ENCODE measurements at places on chromosomes 3 and 15. TPM values are rescaled to one million over a fixed set of nuclear protein-coding genes. Genes with fewer than 3 reads are reported as not detected.

DNA sequence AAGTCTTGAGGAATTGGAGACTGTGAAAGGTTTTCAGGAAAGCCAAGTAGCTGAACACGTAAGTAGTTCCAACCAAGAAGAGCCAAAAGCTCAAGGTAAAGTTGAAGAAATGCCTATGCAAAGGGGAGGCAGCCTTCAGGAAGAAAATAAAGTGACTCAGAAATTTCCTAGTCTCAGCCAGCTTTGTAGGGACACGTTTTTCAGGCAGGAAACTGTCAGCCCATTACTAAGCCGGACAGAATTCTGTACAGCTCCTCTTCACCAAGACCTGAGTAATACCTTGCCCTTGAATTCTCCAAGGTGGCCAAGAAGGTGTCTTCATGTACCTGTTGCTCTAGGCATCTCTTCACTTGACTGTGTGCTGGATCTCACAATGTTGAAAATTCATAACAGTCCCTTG, 48.6 kb downstream of the CDAN1 start:
- DNase-seq = no peak

- no peak for DNase-seq
Measured at GRCh38 chr3:15538345-15538744, 16.8 kb upstream of the COLQ start.

GRCh38 chr3:39208463-39209055, 16.2 kb upstream of the XIRP1 start:
- DNase-seq = no peak

- no peak for DNase-seq
Measured at GRCh38 chr3:152206243-152206760, 62.4 kb upstream of the MBNL1 start.

GRCh38 chr3:115092220-115092791, 54.8 kb downstream of the ZBTB20 start:
- peak; percentile 83 for DNase-seq

DNA sequence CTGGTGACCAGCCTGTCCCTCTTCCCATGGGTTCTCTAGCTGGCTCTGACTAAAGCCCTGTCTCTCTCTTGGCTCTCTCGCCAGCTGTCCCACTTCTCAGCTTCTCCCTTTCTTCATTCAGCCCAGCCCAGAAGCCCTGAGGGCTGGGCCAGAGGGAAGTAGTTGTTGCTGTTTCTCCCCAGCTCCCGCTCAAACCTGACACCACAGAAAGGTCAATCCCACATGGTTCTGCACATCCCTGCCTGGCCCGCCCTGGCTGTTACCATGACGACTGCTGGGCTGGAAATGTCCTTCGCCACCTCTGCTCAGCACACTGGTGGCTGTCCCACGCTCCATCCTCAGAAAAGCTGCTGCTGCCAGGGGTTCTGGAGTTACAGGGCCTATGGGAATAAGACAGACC, 25.9 kb downstream of the CCDC32 start:
- no peak for DNase-seq

- no peak for DNase-seq
Measured at GRCh38 chr15:57631386-57632110, 39.8 kb downstream of the MYZAP start.

DNA sequence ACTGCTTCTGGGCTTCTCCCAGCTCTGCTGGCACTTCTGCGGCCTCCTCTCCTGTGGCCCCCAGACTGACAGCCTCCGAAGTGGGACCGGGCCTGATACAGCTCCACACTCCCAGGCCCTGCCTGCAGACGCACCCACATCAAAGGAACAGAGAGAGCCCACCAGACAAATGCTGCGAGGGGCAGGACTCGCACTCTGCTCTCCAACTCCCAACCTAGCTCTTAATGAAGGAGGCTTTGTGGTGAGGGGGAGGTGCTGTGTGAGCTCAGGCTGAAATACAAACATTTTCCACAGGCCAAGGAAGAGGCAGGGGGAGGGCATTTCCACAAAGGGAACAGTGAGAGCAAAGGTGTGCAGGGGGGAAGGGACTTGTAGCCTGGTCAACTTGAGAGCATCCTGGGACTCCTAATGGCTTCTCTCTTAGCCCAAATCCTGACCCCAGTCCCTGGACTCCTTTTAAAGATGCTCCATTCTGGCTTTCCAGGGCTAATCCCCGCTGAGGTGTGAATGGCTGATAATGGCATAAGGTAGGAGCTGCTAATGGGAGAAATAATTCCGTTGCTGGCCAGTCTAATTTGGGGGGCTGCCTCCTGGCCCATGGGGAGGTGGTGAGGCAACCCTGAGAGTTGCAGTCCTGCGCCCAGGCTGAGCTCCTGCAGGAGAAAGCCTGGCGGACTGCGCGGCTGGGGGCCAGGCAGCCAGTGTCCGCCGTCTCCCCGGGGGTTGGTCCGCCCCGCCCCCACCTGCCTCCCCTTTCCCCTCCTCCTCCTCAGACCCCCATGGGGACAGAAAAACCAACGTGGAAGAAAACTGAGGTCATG, 9.6 kb downstream of the LINGO1 start:
- no peak for DNase-seq

DNA sequence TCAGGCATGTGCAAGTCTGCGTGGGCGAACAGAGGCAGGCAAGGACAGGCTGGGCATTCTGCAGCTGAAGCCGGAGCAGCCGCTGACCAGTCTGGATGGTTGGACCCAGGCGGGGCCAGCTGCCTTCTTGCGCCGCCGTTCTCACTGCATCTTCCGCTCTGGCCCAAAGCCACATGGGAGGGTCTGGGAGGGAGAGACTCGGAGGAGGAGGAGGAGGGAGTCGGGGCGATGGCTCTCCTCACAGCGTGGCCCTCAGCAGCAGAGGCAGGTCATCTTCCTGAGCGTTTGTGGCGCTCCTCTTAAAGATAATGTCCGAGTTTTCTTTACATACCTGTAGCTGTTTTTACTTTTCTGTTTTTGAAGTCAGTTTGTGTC, 5.9 kb downstream of the CLK3 start:
- DNase-seq = no peak

- DNase-seq = no peak
Measured at GRCh38 chr3:61687663-61688306, 126.4 kb downstream of the PTPRG start.

GRCh38 chr3:71583566-71584393, at the start of gene FOXP1:
Gene FOXP1, minus strand, starts transcription at chr3:71583728. Its CDS starts 385,347 bp downstream, at chr3:71198381.
- peak; percentile 91 for DNase-seq

- peak; percentile 91 for DNase-seq
Measured at GRCh38 chr15:89662893-89663626, 7.8 kb upstream of the KIF7 start.

- no peak for DNase-seq
Measured at GRCh38 chr3:145981056-145981455, 179.9 kb downstream of the PLOD2 start.

DNA sequence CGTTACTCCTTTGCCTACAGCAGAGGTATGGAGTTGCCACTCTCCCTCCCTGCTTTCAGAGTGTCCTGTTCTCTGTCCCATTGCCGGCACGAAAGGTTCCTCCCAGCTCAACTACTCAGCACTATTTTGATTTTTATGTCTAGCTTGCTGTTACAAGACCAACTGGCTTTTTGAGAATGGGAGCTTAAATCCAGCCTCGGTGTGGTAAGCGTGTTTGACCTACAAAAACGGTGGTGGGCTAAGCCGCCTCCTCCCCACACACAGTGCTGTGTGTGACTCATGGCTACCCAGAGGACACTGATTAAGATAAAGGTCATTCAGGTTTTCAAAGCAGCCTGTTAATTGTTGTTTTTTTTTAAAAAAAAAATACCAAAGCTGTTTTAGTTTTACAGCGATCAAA, 64.5 kb downstream of the LRTM1 start:
- no peak for DNase-seq

DNA sequence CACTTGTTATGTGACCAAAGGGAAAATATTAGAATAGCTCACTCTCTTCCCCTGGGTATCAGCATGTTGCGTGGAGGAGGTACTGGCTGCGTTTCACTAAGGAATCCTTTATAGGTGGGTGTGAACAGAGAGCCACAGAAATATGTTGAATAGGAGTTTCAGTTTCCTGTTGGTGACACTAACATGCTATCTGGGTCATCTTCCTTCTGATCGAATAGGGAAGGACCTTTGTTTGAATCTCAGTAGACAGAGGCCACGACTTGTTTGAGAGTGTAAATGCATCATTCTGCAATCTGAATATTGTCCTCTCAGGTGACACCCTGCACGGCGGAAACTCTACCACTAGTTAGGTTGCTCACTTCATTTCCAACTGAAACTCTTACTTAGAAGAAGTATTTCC, 157.9 kb upstream of the SLC2A2 start:
- DNase-seq = no peak

GRCh38 chr15:66196602-66197001, 56.9 kb downstream of the MEGF11 start:
- DNase-seq = no peak

- DNase-seq = no peak
Measured at GRCh38 chr3:19574268-19574667, 359.7 kb downstream of the EFHB start.

DNA sequence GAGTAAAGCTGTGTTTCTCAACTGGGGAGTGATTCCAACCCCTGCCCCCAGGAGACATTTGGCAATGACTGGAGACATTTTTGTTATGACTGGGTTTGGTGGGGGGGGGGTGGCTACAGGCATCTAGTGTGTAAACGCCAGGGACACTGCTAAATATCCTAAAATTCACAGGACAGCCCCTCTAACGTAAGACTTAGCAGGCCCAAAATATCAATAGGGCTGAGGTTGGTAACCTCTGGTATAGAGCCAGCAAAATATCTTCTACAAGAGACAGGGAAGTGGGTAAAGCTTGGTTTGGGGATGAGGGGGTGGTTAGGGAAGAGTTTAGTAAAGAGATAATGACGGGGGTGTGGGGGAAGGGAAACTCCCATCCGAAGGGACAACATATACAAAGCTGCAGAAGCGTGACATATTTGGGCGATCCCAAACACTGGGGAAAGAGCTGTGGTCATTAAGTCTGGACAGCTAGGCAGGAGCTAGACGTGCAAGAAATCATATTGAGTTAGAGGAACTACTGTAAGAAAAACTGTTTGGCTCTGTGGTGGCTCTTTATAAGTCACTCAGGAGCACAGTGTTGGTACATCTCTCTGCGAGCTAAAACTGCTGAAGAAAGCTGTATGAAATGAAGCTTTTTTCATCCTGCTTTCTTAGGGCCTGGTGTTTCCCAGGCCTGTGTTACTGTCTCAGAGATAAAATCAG, 697 bp upstream of the TRIM69 start:
- DNase-seq = no peak

GRCh38 chr3:152076148-152076547, 192.6 kb upstream of the MBNL1 start:
- DNase-seq = no peak

DNA sequence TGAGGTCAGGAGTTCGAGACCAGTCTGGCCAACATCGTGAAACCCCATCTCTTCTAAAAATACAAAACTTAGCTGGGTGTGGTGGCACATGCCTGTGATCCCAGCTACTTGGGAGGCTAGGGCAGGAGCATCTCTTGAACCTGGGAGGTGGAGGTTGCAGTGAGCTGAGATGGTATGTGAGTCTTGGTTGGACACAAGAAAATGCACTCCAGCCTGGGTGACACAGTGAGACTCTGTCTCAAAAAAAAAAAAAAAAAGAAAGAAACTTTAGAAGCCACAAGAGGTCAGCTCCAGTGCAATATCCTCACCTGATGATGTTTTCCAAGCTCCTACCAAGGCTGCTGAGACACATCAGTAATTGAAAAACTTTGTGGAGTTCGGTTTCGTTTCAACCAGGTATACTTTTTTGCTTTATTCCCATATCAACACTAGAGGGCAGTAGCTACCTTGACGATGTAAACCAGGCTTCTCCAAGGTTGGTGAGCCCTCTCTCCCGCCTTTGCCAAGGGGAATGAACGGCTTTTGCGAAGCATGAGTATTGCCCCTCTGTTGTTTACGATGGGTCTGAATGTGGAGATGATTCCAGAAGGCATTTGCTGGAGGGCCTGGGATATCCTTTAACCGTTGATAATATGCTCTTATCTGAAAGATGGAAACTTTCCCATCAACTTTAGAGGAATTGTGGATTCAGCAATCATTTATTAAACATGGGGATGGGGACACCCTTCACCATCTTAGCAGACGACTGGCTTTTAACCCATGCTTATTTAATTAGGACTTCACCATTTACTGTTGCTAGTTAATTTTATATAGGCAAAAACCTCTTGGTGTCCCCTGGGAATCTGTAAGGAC, 202.8 kb downstream of the SV2B start:
- no peak for DNase-seq

DNA sequence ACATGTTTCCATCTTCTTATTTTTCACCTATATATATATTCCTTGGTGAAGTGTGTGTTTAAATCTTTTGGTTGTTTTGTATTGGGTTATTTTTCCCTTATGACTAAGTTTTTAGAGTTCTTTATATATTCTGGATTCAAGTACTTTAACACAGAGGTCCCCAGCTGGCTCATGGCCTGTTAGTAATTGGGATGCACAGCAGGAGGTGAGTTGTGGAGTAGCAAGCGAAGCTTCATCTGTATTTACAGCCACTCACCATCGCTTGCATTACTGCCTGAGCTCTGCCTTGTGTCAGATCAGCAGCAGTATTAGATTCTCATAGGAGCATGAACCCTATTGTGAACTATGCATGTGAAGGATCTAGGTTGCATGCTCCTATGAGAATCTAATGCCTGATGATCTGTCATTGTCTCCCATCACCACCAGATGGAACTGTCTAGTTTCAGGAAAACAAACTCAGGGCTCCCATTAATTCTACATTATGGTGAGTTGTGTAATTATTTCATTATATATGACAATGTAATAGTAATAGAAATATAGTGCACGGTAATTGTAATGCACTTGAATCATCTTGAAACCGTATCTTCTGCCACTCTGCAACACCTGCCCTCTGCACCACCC, 151.6 kb downstream of the RSRC1 start:
- DNase-seq = no peak

GOLGA6A gene
- not detected for total RNA-seq

RAD51 gene
- 0.52 TPM for total RNA-seq

TMEM207 gene
- total RNA-seq = not detected

LZTFL1 gene
- total RNA-seq = 12.7 TPM

PLAAT1 gene
- total RNA-seq = 3.7 TPM

SAMD7 gene
- not detected for total RNA-seq

C3orf70 gene
- 38.5 TPM for total RNA-seq

THPO gene
- total RNA-seq = 0.71 TPM

CCDC9B gene
- 31.2 TPM for total RNA-seq

CAMK2N2 gene
- not detected for total RNA-seq

Data from posterior vena cava (tissue), 2 donors.